ENCODE measurements at places on chromosomes 1 and 21.

DNA sequence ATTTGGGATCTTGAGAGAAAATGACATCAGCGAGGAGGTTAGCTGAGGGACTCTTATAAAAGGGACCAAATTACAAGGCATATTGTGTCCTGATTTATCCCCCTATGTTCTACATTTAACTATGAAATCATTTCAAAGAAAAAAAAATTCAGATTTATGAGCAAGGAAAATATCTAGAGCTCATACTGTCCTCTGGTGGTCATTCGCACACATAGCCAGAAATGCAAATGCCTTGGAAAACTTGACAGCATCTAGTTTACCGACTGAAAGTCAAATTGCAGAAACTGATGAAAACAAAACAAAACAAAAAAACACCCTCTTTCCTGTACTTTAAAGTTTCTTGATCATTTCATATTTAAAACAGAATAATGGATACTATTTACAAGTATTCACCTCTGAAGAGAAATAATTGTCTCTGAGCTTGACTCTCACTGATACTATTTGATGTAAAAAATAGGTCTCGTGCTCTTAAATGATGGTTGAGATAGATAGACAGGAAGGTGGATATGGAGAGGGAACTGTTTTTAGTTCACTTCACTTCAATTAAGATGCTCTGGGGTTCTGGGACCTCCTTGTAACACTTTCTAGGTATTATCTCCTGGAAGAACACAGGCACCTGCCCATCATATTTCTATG lies 253.8 kb downstream of the PCP4 start:
- peak; percentile 49 for DNase-seq

DNA sequence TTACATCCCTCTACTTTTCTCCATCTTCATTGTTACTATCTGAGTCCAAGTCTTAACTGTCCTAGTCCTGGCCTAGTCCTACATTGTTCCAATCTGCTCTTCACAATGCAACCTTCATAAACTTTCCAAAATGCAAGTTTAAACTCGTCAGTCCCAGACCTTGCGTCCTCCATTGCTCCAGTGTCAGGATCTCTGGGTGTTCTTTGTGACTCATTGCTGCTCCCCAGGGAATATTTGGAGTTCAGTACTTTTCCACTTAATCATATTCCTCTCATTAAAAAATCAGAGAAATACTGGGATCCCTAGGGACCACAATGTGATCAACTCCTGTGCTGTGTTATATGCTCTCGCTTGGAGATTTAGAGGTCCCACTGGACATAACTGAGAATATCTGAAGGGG lies 18.0 kb upstream of the KPRP start:
- no peak for DNase-seq

GRCh38 chr21:29849735-29850176 lies 90.0 kb downstream of the GRIK1 start:
- peak; percentile 87 for DNase-seq

- DNase-seq = peak; percentile 63
Observed at GRCh38 chr1:234716908-234717375, 107.0 kb upstream of the IRF2BP2 start.

GRCh38 chr1:226223786-226224244 lies 351 bp downstream of the MIXL1 start:
- no peak for DNase-seq
